Ascending aorta (tissue), 2 donors: ENCODE measurements at places on chromosomes 6 and 20. TPM values are rescaled to one million over a fixed set of nuclear protein-coding genes. Genes with fewer than 3 reads are reported as not detected.

- DNase-seq, result no peak
- H3K4me3 ChIP-seq, result no peak overlapping the region
- no peak overlapping the region for H3K27ac ChIP-seq
- peaks cover 4% of the 10 kb centered on the region for H3K36me3 ChIP-seq
These were observed 22.8 kb upstream of the FAM83C start for GRCh38 chr20:35314816-35315631.

DNA sequence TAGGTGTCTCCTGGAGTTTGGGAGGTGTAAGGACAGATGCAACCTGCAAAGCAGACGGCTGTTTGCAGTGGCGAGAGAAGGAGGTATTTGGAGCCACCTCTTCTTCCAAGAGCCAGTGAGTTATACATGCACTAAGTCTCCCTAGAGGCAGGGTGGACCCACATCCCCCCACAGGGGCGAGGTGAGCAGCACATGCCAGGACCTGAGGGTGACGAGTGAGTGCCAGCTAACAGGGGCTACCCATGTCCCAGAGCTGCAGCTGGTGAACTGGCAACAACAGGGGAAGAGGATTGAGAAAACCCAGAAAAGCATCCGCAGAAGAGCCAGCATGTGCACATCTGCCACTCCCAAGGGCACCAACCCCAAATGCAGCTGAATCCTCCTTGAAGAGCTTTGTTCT, 95.1 kb downstream of the CD83 start:
- no peak for DNase-seq
- peaks cover 6% of the 10 kb centered on the region for H3K4me1 ChIP-seq
- H3K36me3 ChIP-seq, result no peaks in the 10 kb centered on the region

GRCh38 chr6:107510108-107510507, 20.2 kb downstream of the SOBP start:
- no peak overlapping the region for H3K27ac ChIP-seq
- H3K4me3 ChIP-seq, result no peak overlapping the region
- no peak for DNase-seq
- H3K4me1 ChIP-seq, result peaks cover 6% of the 10 kb centered on the region
- peaks cover 5% of the 10 kb centered on the region for H3K36me3 ChIP-seq

GRCh38 chr6:135673501-135674309, 176.2 kb upstream of the AHI1 start:
- H3K4me1 ChIP-seq, result no peaks in the 10 kb centered on the region
- no peak overlapping the region for H3K27ac ChIP-seq
- no peak overlapping the region for H3K4me3 ChIP-seq
- no peak for DNase-seq
- H3K27me3 ChIP-seq, result no peaks in the 10 kb centered on the region

DNA sequence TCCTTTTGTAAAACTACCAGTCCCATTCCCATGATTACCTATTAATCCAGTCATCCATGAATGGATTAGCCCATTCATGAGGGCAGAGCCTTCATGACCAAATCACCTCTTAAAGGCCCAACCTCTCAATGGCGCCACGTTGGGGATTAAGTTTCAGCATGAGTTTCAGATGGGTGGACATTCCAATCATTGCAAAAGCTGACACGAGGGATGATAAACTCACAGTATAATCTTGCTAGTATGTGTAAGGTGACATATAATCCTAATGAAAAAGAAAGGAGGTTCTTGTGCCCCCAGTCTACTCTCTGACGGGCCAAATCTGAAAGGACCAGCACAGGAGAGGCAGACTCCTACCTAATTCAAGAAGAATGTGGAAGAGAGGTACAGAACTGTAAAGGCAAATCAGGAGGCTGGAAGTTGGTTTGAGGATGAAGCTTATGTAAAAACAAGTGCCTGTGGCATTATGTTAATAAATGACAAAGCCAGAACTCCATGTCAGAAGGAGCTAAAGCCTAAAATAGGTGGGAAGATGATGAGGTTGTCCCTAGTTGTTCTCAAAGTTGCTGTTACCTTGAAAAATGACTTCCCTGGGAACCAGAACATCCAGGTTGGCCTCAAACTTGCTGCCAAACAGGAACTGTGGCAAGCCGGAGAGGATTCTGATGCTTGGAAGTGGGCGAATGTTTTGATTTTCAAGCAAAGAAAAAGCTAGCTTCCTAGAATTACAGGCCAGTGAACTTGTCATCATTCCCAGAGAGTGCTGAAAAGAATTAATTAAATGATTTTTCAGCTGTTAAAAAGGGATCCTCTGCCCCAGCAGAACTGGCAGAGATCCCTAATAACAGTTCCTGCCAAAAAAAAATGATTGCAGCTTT, 106.5 kb upstream of the TIAM2 start:
- no peaks in the 10 kb centered on the region for H3K27me3 ChIP-seq
- DNase-seq, result no peak
- H3K27ac ChIP-seq, result peak overlapping the region; percentile 13
- H3K4me3 ChIP-seq, result no peak overlapping the region

GRCh38 chr6:74356391-74356790, 660.4 kb downstream of the CD109 start:
- no peak for DNase-seq
- H3K27me3 ChIP-seq, result no peaks in the 10 kb centered on the region
- no peak overlapping the region for H3K27ac ChIP-seq
- H3K4me3 ChIP-seq, result no peak overlapping the region
- H3K4me1 ChIP-seq, result no peaks in the 10 kb centered on the region

DNA sequence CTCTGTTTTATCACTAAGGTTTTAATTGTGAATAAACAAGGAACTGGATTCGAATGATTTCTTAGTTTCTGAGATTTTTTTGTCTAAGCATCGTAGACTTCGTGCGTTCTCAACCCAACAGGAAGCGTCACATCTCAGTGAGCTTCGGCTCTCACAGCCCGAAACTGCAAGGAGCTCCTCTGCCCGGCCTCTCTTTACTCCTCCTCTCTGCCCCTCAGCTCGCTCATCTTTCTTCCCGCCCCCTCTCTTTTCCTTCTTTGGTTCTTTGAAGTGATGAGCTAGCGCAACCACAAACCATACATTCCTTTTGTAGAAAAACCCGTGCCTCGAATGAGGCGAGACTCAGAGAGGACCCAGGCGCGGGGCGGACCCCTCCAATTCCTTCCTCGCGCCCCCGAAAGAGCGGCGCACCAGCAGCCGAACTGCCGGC, 480 bp upstream of the NT5E start:
- peak overlapping the region; percentile 97 for H3K27ac ChIP-seq
- no peaks in the 10 kb centered on the region for H3K36me3 ChIP-seq
- no peaks in the 10 kb centered on the region for H3K27me3 ChIP-seq
- DNase-seq, result no peak

GRCh38 chr20:11267131-11267761, 593.4 kb upstream of the JAG1 start:
- DNase-seq, result peak; percentile 70
- peaks cover 17% of the 10 kb centered on the region for H3K4me1 ChIP-seq
- no peak overlapping the region for H3K4me3 ChIP-seq

GRCh38 chr6:74287441-74287840, 591.4 kb downstream of the CD109 start:
- H3K4me3 ChIP-seq, result no peak overlapping the region
- no peaks in the 10 kb centered on the region for H3K27me3 ChIP-seq
- no peaks in the 10 kb centered on the region for H3K36me3 ChIP-seq
- DNase-seq, result no peak
- H3K27ac ChIP-seq, result no peak overlapping the region

GRCh38 chr20:14991023-14991422, 653.6 kb upstream of the FLRT3 start:
- no peak overlapping the region for H3K27ac ChIP-seq
- H3K36me3 ChIP-seq, result no peaks in the 10 kb centered on the region
- DNase-seq, result no peak
- H3K4me1 ChIP-seq, result no peaks in the 10 kb centered on the region
- H3K27me3 ChIP-seq, result no peaks in the 10 kb centered on the region

The RBM24 gene
- total RNA-seq, result 5.4 TPM

DNA sequence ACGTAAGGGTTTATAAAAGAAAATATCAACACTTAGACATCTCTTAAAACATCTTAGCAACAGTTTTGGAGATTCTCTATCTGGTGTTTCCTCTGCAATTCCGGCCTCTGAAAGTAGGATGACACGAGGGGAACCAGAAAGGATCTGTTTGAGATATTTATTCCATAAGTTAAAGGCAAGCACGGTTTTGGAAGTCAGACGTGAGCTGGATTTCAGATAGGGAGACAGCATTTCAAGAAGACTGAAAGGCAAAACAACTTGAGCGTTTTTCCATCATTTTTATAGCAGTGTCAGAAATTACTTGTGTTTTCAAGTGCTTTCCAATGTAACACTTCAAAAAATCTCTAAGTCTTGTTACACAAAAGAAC, 52.9 kb upstream of the BTN3A2 start:
- H3K4me3 ChIP-seq, result peak overlapping the region; percentile 47
- peak overlapping the region; percentile 30 for H3K27ac ChIP-seq
- peaks cover 2% of the 10 kb centered on the region for H3K4me1 ChIP-seq
- H3K36me3 ChIP-seq, result no peaks in the 10 kb centered on the region
- no peaks in the 10 kb centered on the region for H3K27me3 ChIP-seq

The BCAS1 gene
- total RNA-seq, result not detected

The PRPH2 gene
- total RNA-seq, result 0.11 TPM

DNA sequence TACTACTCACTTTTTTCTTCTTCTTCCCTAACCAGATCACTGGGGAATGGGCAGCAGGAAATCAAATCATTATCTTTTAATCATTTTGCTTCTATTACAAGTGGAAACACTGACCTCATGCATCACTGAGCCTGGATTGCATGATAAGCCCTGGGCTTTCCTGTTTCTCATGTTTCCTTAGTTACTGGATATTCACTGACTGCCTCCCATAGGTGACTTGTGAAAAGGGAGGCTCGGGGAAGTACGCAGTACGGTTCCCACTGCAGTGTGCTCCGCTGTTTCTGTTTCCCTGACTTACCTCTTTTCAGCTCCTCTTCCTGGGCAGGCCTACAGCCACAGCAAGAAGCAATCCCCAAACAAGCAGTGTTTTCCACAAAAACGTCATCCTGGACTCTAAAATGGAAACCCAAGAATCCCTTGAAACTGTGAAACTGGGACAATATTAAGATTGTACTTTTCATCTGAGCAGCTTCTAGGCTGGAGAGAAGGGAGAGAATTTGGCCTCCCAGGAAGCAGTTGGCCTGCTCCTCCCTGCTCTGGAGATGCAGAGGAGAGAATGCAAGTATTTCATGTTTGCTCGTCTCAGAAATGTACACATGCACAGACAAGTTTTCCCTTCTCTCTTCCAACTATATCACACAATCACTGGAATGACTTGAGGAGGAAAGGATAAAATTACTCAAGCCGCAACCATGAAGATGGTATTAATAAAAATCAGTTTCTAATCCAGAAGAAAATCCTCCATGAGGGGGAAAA, 13.1 kb downstream of the BTNL2 start:
- no peak overlapping the region for H3K4me3 ChIP-seq
- H3K4me1 ChIP-seq, result no peaks in the 10 kb centered on the region
- H3K36me3 ChIP-seq, result no peaks in the 10 kb centered on the region
- H3K27me3 ChIP-seq, result no peaks in the 10 kb centered on the region
- no peak for DNase-seq

GRCh38 chr6:40395066-40395697, 192.0 kb downstream of the LRFN2 start:
- H3K27ac ChIP-seq, result no peak overlapping the region
- no peaks in the 10 kb centered on the region for H3K4me1 ChIP-seq
- H3K36me3 ChIP-seq, result no peaks in the 10 kb centered on the region
- H3K4me3 ChIP-seq, result no peak overlapping the region
- no peaks in the 10 kb centered on the region for H3K27me3 ChIP-seq

DNA sequence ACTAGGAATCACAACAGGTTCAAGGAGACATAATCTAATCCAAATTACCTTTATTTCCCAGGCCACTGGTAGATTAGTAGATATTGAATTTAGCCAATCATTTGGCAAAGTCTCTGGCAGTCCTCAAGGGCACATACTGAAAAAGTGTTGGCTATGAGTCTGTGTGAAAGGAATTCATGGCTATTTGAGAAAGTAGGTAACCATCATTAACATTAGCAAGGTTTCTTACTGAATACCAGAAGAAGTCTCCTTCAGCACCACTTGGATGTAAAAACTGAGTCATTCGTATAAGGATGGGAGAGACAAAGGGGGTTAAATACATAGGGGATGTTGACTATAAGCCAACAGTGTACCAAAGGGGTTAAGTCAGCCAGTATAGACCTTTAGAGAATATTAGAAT, 36.7 kb downstream of the AGPAT4 start:
- no peak overlapping the region for H3K4me3 ChIP-seq
- no peak for DNase-seq
- no peaks in the 10 kb centered on the region for H3K27me3 ChIP-seq
- H3K36me3 ChIP-seq, result no peaks in the 10 kb centered on the region
- no peaks in the 10 kb centered on the region for H3K4me1 ChIP-seq

DNA sequence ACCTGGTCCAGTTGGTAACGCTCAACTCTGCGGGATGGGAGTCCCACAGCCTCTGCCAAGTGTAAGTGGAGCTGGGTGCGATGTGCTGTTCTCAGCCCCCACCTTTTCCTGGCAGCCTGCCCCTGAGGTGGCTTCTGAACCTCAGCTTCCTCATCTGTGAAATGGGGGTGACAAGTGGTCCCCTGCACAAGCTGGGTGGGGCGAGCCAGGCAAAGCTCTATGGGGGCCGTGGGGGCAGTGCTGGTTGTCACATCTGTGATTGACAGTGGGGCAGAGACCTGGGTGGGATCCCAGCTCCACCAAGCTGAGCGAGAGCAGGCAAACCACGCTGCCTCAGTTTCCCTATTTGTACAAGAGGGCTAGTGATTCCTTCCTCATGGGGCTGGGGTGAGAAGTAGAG, 162.6 kb downstream of the SYCP2 start:
- H3K4me3 ChIP-seq, result no peak overlapping the region
- H3K27me3 ChIP-seq, result no peaks in the 10 kb centered on the region
- H3K4me1 ChIP-seq, result no peaks in the 10 kb centered on the region
- no peaks in the 10 kb centered on the region for H3K36me3 ChIP-seq

The BFSP1 gene
- total RNA-seq, result not detected

The TSPO2 gene
- total RNA-seq, result not detected

The ARG1 gene
- not detected for total RNA-seq

The TMEM63B gene
- 9.6 TPM for total RNA-seq

The TCP11 gene
- total RNA-seq, result 0.43 TPM

DNA sequence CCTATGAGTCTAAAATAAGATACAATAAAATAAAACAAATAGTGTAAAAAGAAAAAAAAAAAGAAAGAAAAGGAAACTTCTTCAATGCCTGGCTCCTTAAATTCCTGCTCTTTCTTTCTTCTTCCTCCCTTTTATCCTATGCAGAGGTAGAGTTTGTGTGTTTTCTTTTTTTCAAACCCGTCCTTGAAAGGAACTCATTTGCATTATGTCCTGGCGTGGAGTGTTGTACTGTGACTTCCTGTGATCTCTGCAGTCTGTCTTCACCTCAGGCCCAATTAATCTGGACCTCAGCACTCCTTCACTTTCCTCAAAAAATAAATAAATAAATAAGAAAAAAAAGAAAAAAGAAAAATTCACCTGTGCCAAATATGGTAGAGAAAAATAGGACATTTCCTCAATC, 541.9 kb upstream of the SPTLC3 start:
- no peaks in the 10 kb centered on the region for H3K27me3 ChIP-seq
- DNase-seq, result no peak
- H3K27ac ChIP-seq, result no peak overlapping the region
- no peaks in the 10 kb centered on the region for H3K4me1 ChIP-seq

The MOXD1 gene
- 0.75 TPM for total RNA-seq

The COL19A1 gene
- total RNA-seq, result not detected

- DNase-seq, result no peak
- H3K27me3 ChIP-seq, result no peaks in the 10 kb centered on the region
- H3K4me1 ChIP-seq, result no peaks in the 10 kb centered on the region
- no peaks in the 10 kb centered on the region for H3K36me3 ChIP-seq
These were observed 119.5 kb downstream of the PLEKHG1 start for GRCh38 chr6:150719099-150719766.

GRCh38 chr6:15248451-15249370, 2.8 kb downstream of the JARID2 start:
- DNase-seq, result peak; percentile 85
- peak overlapping the region; percentile 96 for H3K4me3 ChIP-seq
- no peaks in the 10 kb centered on the region for H3K27me3 ChIP-seq
- H3K36me3 ChIP-seq, result no peaks in the 10 kb centered on the region
- peak overlapping the region; percentile 92 for H3K27ac ChIP-seq

The SLC52A3 gene
- total RNA-seq, result 3.0 TPM
